ENCODE measurements at places on chromosomes 6 and 20.

GRCh38 chr6:141464490-141464889 lies 668.2 kb upstream of the GJE1 start:
- ATAC-seq, result no peak

DNA sequence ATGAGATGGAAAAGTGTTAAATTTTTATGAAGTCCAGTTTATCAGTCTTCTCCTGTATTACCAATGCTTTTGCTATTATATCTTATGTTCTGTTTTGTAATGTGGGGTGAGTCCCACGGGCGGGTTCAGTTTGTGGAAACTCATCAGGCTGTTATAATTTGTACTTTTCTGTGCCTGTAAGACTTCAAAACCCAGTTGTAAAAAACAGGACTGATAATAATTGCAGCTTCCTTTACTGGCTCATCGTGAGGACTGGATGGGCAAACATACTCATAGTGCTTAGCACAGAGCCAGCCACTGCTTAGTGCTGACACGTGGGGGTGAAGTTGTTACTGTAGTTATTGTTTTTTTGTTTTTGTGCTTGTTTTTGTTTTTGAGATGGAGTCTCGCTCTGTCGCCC lies 45.6 kb downstream of the TGM2 start:
- no peak for ATAC-seq

- peak; percentile 87 for ATAC-seq
Observed at GRCh38 chr6:33299237-33299944, 649 bp upstream of the RGL2 start.

- ATAC-seq, result peak; percentile 1
Observed at GRCh38 chr20:44209686-44210405, 725 bp downstream of the OSER1 start.

DNA sequence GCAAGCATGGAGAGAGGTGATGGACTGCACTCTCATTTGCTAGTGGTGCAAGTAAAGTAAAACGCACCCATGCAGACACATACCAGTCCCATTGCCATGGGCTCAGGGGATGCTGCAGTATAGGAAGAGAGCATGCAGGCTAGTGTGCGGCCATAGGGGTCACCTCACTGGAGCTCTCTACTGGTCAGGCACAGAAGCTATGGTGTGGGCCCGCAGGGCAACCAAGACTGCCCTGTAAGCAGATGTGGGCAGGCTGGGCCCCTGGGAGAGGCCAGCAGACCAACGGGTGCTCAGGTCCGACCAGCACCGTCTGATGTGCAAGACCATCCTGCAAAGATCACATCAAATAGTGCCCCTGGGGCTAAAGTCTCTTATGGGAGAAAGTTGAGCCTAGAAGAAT lies 290.7 kb downstream of the HTR1B start:
- ATAC-seq, result no peak

- ATAC-seq, result no peak
Observed at GRCh38 chr6:139531148-139532115, 157.0 kb upstream of the CITED2 start.

GRCh38 chr6:163860287-163861081 lies 446.0 kb downstream of the QKI start:
- no peak for ATAC-seq

DNA sequence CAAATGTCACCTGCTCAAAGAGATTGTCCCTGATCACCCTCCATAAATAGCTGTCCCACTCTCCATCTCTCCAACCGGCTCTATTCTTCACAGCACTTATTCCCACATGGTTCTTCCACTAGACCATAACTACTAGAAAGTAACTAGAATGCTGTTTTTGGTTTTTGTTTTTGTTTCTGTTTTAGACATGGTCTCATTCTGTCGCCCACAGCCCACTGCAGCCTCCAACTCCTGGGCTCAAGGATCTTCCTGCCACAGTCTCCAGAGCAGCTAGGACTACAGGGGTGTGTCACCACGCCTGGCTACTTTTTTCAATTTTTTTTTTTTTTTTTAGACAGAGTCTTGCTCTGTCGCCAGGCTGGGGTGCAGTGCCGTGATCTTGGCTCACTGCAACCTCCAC lies 12.2 kb downstream of the MMP24 start:
- no peak for ATAC-seq

GRCh38 chr20:61422636-61423425 lies 170.8 kb downstream of the CDH4 start:
- no peak for ATAC-seq

DNA sequence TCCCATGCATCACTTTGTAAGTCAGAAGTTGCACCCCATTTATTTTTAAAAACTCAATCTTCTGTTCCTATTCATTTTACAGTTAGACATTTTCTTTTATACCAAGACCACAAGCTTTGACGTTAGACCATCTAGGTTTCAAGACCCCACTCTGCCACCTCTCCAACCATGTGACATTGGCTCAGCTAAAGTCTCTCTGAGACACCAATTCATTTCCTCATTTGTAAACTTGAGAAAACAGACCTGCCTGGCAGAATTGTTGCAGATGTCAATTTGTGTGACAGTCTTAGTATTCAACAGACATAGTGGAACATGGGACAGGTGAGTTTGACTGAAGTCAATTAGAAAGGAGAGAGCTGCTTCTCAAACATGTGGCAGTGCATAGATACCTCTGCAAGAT lies 55.6 kb upstream of the CSE1L start:
- ATAC-seq, result no peak

DNA sequence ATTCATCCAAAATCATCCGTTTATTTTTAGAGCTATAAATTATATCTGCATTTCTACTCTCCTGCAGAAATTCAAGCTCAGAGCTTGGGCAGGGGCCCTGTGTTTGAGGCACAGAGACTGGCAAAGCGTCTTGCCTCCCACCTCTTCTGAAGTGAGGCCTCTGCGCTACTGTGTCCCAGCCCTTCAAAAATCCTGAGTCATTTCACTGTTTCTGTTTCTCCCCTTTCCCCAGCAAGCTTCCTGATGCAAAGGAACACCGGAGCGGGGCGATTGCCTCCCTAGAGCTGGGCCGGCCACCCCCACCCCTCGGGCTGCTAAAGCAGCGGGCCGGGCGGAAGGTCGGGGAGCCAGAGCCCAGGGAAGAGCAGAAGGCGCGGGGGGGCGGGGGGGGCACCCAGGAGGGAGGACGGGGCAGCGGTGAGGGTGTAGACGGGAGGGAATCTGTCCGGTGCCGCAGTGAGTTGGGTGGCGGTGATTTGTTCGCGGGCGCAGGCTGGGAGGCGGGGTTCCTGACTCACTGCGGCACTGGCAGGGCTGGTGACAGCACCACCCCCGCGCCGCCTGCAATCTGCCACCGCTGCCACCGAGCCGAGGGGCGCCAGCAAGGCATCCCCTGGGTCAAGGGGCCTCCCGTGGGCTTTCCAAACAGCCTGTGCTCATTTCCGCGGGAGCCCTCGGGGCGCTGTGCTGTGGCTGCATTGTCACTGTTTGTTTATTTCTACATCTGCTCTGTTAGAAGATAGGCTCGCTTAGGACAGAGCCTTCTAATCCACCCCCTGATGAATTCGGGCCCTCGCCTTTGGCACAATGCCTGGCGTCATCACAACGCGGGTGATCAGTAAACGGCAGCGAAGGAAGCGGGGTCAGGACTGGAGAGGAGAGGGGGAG lies 46.5 kb upstream of the SNAP25 start:
- no peak for ATAC-seq

GRCh38 chr20:53569606-53570307 lies 23.9 kb downstream of the ZNF217 start:
- no peak for ATAC-seq

- ATAC-seq, result no peak
Observed at GRCh38 chr6:2944405-2945152, 26.8 kb downstream of the SERPINB6 start.

- ATAC-seq, result no peak
Observed at GRCh38 chr20:51376111-51376510, 166.4 kb downstream of the NFATC2 start.

DNA sequence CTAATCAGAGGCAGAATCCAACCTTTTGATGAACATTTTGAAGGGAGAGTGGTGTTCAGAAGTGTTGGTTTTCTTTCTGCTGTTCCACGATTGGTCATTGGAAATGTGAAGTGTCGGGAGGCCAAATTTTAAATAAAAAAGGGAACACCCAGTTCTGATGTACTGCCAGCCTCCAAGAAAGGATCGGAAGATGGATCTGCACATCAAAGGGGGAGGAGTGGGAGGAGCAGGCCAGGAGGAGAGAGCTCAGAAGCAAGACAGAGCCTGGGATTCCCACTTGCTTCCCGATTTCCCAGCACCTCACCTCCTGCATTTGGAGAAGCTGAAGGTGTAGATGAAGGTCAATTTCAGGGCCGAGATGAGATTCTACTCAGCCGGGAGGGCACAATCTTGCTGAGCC lies 55.9 kb upstream of the NAA20 start:
- no peak for ATAC-seq

GRCh38 chr6:90490030-90490716 lies 96.7 kb downstream of the MAP3K7 start:
- no peak for ATAC-seq

GRCh38 chr20:24665741-24666191 lies 196.3 kb downstream of the SYNDIG1 start:
- ATAC-seq, result no peak

- ATAC-seq, result no peak
Observed at GRCh38 chr6:13273202-13273930, 55.0 kb downstream of the TBC1D7 start.

GRCh38 chr6:119158057-119158848 lies 79.8 kb upstream of the FAM184A start:
- ATAC-seq, result no peak

DNA sequence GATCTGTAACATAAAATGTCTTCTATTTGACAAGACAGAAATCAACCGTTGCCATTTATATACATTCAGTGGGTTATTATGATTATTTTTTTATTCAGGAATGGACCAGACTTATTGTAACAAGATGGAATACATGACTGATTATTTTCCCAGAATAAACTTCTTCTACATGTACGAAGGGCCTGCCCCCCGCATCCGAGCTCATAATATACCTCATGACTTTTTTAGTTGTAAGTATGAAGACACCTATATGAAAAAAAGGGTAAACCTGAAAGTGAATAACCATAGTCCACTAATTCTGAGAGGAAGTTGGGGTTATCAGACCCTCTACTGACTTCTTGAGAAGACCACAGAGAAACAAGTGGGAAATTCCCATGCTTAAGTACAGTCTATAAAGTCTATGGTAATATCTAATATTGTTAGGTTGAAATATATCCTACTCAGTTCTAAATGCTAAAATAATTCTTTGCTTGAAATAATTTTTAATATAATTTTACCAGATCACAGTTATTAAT lies 15.9 kb downstream of the OR2A4 start:
- peak; percentile 80 for ATAC-seq

DNA sequence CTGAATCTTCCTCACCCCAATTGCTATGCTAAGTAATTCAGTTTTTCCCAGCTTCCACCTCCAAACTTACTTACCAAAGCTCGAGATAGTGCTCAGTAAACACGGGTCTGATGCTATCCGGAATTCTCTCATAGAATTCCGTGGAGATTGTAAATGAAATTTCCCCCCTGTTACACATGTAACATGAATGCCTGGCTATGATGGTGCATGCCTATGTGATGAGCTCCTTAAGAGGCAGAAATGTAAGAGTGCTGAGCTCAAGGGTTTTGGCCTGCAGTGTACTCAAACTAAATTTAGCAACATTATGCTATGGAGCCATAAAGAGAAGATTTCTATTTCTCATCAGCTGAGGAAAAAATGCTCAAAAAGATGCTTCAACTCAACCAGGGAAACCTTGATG lies 133.4 kb upstream of the FUT9 start:
- no peak for ATAC-seq

DNA sequence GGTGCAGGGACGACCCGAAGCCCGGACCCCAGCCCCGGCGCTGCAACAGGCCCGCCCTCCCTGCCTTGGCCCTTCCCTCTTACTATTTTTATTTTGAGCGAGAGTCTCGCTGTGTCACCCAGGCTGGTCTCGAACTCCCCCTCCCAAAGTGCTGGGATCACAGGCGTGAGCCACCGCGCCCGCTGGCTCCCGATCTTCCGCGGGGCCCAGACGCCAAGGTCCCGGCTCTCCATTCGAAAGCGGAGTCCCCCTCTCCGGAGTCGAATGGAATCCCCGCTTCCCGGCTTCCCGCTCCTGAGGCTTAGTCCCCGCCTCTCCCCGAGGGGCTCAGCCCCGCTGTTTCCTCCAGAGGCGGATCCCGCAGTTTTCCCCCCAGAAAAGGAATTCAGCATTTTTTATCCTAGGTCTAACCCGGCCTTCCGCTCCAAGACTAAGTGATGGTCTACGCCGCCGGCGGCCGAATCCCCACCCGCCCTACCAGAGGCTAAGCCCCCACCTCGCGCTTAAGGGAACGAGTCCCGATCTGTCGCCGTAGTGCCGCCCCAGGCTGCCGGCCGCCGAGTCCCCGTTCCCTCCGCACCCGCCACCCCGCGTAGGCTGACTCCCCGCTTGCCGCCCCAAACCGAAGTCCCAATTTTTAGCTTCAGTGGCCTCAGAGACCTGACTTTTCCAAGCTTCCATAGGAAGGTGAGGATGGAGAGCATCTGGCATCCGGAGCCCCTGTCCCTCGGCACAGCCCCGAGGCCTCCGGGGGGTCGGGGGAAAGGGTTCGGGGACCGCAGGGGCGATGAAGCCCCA lies 11.5 kb upstream of the TMC2 start:
- peak; percentile 76 for ATAC-seq

GRCh38 chr6:106572436-106572835 lies 56.9 kb downstream of the RTN4IP1 start:
- no peak for ATAC-seq

- no peak for ATAC-seq
Observed at GRCh38 chr6:72946774-72947173, 278.5 kb downstream of the KHDC1L start.

- ATAC-seq, result no peak
Observed at GRCh38 chr6:111626441-111626840, 20.8 kb upstream of the TRAF3IP2 start.

DNA sequence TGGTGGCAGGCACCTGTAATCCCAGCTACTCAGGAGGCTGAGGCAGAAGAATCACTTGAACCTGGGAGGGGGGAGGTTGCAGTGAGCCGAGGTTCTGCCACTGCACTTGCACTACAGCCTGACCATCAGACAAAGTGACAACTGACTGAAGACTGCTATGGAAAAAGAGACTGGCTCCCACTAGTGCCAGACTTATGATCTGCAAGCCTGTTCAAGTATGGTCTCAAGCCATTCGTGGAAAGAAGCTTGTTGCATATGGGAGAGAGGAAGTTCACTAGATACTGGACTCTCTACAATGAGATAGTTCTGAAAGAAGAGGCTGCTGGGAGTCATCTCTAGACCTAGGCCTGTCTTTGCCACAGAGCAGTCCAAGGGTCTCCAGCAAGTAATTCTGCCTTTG lies 26.7 kb downstream of the MDN1 start:
- ATAC-seq, result peak; percentile 54

- no peak for ATAC-seq
Observed at GRCh38 chr20:41055679-41056078, 27.1 kb downstream of the TOP1 start.

DNA sequence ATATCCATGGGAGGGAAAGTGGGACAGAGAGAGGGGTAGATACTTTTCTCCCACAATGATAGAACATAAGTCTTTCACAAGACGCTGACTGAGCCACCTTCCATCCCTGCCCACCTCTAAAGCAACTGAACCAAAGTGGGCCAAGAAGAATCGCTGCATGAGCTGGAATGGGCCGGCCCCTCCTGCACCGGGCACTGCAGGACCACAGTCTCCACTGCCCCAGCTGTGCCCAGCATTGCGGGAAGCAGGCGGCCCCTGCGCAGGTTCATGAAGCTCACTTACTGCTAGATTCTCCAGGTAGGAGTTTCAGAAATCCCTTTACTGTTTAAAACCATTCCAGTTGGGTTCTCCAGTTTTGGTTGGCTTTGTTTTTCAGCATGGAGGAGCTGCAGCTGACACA lies 32.0 kb upstream of the CST7 start:
- no peak for ATAC-seq
